Stimulated activated CD8-positive, alpha-beta memory T cell treated with anti-CD3 and anti-CD28 coated beads, Interleukin-4, amount 100 ng/mL, for 1 hour (primary cell): ENCODE measurements at places on chromosomes 6 and 20.

- DNase-seq = no peak
These were observed 23.5 kb downstream of the CFAP206 start for GRCh38 chr6:87431263-87431662.

- no peak for DNase-seq
These were observed 92.2 kb downstream of the SOBP start for GRCh38 chr6:107582086-107582485.

DNA sequence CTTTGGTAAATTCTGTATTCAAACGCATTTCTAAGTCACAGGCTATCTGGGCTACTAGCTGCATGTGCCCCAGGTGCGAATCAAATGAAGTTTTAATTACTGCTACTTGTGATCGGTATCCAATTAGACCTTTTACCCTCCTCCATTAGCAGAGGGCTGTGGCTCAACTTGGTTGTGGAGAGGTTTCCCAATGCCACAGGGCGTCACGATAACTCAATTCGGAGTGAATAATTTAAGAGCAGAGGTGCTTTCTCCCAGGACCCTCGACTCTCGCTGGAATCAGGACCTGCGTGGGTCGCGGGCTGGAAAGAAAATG is 640 bp downstream of the SAYSD1 start:
- no peak for DNase-seq

DNA sequence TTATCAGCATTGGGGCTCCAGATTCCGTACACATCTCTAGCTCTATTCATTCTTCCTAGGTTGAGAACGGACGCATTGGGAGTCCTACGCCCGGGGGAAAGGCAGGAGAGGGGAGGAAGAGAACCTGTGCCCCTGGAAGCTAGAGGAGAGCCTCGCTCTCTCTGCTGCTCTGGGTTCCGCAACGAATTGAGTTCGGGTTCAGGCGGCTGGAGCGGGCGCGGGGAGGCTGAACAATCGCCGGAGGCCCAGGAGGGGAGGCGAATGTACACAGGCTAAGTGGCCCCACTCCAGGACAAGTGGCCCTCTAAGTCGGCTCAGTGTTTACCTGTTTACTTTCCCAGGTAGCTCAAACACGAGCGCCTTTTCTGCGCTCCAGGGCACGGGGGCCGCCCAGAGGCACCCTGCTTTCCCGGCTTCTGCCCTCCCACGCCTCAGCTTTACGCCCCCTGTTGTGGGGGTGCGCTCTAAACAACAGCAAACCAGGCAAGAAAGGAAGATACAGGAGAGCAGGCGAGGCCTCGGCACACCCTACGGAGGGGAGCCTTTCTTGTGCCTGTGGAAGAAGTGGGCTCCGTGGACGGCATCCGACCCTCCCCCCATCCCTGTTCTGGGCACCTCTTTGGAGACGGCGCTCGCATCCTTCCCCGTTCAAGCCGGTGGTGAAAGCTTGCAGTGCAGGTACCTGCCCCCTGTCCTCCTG is 4.6 kb upstream of the NKX2-2 start:
- DNase-seq = no peak

- no peak for DNase-seq
These were observed 122.8 kb downstream of the UST start for GRCh38 chr6:148869585-148869984.

- DNase-seq = no peak
These were observed 1.3 kb upstream of the SPEF1 start for GRCh38 chr20:3782597-3782996.

- DNase-seq = no peak
These were observed 261.4 kb upstream of the JARID2 start for GRCh38 chr6:14984519-14984853.

GRCh38 chr6:43828711-43829110 is 58.7 kb downstream of the VEGFA start:
- no peak for DNase-seq

- no peak for DNase-seq
These were observed 48.9 kb downstream of the RNASET2 start for GRCh38 chr6:166907373-166907841.

DNA sequence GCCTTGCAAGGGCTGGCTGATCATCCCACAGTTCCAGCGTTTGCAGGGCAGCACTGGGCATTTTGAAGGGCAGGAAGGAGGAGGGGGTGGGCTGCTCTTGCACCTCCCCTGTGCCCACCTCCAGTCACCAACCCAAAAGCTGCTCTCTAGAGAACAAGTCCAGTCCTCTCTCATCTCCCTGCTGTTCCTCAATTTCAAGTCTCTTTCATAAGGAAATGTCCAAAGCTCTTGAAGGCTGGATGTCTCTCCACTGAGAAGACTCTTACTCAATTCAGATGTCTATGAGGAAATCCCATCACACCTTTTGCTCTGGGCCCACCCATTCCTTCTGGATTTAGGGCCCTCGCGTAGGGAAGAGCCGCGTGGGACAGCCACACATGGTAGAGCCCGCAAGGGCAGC is 31.7 kb downstream of the WRNIP1 start:
- DNase-seq = no peak

DNA sequence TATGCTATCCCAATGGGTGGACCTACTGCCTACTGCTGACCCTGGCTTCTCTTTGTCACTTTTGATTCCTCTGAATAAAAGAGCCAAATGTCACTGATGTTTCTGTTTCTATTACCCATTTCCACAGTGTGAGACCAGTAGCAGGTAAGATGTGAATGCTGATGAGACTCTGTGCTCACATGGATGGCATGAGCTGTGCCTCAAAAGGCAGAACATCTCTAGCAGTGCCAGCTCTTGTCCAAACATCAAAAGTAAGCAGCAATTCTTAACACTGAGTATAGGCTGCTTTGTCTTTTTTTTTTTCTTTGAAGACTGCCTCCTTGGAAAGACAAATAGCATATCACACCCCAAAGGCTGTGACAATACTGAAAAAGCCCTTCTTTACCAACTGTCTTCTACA is 459.2 kb upstream of the RUNX2 start:
- no peak for DNase-seq

DNA sequence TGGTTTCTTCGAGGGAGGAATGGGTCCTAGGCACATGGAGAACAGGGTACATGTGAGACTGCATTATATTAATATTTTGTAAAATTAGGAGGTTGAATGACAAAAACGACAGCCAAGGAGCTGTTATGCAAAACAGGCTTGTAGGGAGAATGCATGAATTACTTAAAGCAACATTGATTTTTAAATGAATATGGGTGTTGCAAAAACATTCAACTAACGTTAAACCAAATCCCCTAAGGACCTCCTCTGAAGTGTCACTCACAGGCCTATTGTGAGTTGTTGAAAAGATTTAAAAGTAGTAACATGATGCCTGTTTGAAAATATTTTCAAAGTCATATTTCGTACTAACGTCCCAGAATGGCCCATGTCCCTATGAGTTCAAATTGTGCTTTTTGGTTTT is 21.9 kb downstream of the FBXL4 start:
- no peak for DNase-seq

DNA sequence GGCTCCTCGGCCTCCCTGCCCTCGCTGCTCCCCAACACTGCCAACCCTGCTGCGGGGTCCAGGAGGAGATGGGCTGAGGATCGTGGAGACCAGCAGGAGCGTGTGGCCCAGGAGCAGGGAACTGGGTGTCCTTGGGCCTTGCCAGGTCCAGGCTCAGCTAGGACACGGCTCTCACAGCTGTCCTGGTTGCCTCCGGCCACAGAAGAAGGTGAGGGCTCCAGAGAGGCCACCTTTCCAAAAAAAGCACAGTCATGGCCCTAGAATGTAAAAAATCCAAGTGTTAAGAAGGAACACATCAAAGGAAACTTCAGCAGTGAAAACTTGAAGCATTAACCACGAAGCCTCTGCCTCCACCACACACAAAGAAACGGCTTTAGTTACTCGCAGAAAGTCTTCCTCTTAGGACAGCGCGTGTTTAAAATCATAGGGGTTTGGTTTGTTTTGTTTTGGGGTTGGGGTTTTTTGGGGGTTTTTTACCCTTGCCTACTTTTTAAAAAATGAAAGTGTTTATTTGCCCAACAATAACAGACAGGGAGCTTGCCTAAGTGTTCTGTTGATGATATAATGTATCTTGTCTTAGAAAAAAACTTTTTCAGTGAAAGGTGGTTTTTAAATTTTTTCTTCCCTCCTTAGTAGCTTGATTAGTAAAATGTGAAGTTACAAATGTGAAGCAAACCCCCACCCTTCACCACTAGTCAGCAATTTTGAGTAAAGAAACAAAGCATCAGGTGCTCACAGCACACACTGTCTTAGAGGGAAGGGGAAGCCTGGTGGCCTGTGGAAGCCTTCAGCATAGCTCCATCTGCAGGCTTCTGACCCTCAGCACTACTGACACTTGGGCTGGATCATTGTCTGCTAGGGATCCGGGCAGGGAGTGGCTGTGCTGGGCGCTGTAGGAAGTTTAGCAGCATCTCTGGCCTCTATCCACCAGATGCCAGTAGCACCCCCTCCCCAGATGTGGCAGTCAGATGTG is 60.0 kb downstream of the PTPN1 start:
- no peak for DNase-seq

DNA sequence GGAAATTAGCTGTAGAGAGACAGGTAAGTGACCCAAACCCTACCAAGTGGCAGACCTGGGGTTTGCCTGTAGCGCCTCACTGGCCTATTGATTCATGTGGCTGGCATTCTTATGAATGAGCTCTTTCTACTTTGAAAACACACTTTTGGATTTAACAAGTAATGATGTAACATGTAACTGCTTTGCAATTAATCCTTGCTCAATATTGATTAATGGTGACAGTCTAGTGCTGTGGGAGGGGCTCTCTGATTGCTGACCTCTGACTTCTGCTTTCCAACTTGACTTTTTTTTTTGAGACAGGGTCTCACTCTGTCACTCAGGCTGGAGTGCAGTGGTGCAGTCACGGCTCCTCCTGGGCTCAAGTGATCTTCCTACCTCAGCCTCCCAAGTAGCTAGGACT is 82.7 kb downstream of the TIAM2 start:
- DNase-seq = no peak

DNA sequence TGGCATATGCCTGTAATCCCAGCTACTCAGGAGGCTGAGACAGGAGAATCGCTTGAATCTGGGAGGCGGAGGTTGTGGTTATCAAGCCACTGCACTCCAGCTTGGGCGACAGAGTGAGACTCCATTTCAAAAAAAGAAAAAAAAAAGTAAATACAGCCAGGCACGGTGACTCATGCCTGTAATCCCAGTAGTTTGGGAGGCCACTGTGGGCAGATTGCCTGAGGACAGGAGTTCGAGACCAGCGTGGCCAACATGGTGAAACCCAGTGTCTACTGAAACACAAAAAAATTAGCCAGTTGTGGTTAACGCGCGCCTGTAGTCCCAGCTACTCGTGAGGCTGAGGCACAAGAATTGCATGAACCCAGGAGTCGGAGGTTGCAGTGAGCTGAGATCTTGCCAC is 1.5 kb upstream of the NINL start:
- no peak for DNase-seq

- no peak for DNase-seq
These were observed 141.6 kb downstream of the TRIM27 start for GRCh38 chr6:28782113-28782673.

DNA sequence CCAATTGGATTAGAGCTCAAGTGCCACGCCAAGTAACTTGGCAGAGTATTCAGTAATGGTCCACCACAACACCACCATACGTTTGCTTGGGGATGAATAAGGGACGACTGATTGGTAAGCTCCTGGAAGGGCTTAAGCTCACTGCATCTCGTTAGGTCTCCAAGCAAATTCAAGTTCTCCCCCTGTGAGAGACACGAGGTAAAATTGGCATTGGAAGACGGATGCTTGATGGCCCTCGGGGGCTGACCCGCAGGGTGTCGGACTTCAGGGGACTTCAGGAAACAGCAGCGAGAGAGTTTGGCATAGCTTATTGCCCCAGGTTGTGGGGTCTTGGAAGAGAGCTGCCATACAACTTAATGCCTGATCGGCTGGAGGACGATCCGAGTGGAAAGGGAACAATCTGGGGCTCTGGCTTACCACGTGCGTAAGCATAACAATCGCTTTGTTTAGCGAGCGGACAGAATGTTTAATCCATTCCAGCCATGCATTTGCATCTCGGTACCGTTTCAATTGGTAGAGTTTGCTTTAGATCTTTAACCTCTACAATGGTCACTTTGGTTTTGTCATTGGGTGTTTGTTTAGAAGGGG is 4.8 kb upstream of the ZNFX1 start:
- DNase-seq = no peak

- DNase-seq = no peak
These were observed 48.4 kb downstream of the ARHGAP40 start for GRCh38 chr20:38650010-38650409.

DNA sequence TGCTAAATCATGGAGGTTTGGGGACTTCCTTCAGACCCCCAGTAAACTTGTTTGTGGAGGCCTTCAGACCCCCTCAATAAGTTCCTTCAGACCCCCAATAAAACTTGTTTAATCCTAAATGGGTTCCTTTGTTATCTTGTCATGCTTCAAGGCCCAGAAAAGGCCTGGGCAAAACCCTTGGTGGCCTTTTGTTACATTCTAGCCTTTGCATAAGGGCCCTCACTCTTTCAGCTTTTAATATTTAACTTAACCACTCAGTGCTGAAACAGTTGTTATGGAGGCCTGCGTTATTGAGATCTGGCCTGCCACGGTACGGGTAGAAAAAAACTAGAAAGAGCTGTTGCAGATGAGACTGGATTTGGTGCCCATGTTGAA is 4.3 kb upstream of the DYNLRB1 start:
- DNase-seq = no peak

DNA sequence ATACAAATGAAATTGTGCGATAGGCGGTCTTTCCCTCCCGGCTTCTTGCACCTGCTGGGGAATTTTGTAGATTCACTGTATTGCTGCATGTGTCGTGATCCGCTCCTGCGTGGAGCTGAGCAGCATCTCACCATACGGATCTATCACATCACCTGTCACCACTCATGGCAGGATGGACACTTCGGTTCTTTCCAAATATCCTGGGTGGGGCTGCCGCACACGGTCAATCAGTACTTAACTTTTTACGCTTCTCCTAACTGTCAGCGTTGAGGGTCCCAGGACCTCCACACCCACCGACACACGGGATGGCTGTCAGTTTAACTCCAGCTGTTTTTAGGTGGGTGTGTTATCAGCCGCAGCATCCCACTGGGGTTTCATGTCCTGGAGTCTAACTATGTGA is 19.2 kb downstream of the TAF4 start:
- DNase-seq = no peak

GRCh38 chr6:13445005-13445743 is 42.2 kb downstream of the GFOD1 start:
- no peak for DNase-seq

- no peak for DNase-seq
These were observed 32.3 kb upstream of the AFDN start for GRCh38 chr6:167794161-167795157.

DNA sequence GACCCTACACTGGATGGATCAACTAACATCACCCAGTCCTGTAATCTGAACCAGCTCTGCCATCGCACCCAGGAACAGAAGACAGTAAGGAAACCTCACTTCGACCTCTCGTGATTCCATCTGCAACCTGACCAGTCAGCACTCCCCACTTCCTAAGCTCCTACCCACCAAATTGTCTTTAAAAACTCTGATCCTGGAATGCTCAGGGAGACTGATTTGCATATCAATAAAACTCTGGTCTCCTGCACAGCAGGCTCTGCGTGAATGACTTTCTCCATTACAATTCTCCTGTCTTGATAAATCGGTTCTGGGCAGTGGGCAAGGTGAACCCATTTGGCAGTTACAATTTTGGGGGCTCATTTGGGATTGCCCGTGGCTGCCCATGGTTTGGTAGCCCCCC is 18.3 kb upstream of the AGPAT4 start:
- DNase-seq = no peak

GRCh38 chr6:2771079-2771478 is 5.9 kb downstream of the WRNIP1 start:
- DNase-seq = no peak
